ENCODE measurements at places on chromosomes 1 and 21. TPM values are rescaled to one million over a fixed set of nuclear protein-coding genes. Genes with fewer than 3 reads are reported as not detected.
A peak's percentile ranks its signal among the peaks of the same experiment; 100 is the strongest.

Gene ZNF593OS
- polyA plus RNA-seq = 0.18 TPM

Gene AVPR1B
- not detected for polyA plus RNA-seq

Gene PTPN22
- 1.2 TPM for polyA plus RNA-seq

Gene PROK1
- polyA plus RNA-seq = 5.3 TPM

Gene NUDT4B
- 4.4 TPM for polyA plus RNA-seq

DNA sequence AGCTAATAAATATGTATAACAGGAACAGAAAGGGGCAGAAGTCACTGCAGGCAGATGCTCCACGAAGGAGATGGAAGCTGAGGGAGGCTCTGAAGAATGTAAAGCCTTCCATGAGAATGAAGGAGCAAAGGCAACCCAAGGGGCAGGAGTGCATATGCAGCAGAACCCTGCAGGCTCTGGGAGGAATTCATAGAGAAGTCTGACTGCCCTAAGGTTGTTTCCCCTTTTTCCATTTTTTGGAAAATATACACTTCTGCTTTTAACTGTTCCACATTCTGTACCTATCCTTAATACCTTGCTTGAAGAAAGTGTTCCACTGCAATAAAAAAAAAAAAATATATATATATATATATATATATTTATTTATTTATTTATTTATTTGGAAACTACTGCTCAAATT lies 69.6 kb downstream of the CD34 start:
- no peak for DNase-seq

GRCh38 chr21:45323487-45324311 lies 36.0 kb upstream of the POFUT2 start:
- no peak for DNase-seq

- DNase-seq = no peak
Observed at GRCh38 chr1:25030674-25031589, 100.9 kb upstream of the RUNX3 start.

DNA sequence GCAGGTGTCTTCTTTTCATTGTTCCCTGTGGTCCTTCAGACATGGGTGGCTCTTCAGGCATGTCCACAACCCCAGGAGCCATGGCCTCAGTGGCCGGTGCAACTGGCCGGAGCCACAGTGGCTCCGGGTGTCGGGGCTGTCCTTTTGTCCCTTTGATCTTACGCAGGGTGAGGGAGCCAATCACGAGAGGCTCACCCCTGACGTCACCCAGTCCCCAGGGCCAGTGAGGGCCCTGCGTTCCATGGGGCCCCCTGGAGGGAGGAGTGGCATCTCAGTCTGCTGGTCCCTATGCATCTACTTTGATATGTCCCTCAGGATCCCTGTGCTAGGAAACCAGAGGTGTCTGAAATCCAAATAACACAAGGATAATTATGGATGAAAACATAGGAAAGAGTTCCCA lies 29.3 kb downstream of the ZSCAN20 start:
- DNase-seq = no peak

DNA sequence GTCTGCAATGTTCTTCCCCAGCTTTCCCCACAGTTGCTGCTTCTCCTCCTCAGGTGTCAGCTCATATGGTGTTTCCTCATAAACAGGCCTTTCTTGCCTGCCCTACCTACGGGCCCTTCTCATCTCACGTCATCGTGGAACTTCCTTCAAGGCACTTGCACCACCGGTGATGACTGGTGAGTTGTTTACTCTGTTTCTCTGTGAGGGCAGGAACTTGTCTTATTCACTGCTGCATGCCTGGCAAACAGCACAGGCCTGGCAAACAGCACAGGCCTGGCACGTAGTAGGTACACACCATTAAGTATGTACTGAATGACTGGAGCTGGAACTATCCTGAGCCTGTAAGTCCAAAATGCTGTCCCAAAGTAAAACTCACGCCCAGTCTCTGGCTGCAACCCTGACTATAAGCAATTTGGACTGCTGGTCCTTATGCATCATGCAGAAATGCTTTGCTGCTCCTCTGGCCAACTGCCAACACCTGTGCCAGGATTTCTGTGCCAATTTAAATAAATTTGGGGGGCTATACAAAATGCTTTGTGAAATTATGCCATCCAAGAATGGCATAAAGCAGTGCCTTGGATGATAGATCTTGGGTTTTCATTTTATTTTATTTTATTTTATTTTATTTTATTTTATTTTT lies 25.7 kb downstream of the STK40 start:
- no peak for DNase-seq

DNA sequence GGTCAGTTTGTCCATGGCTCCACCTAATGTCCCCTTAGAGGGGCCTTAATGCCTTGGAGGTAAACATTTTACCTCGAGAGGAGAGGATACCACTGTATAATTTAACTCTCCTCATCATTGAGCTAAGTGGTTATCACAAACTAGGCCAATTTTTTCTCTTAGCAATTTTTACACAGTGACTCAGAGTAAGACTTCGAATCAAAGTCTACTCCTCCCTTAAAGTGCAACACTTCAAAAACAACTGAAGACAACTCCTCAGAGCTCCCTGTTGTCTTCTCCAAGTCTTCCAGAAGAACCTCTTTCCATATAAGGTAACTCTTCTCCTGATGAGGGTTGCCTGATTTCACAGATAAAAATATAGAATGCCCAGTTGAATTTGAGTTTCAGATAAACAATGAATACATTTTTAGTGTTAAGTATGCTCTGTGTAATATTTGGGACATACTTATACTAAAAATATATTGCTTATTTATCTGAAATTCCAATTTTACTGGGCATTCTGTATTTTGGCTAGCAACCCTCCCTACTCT lies 4.9 kb upstream of the PTGFRN start:
- DNase-seq = no peak

DNA sequence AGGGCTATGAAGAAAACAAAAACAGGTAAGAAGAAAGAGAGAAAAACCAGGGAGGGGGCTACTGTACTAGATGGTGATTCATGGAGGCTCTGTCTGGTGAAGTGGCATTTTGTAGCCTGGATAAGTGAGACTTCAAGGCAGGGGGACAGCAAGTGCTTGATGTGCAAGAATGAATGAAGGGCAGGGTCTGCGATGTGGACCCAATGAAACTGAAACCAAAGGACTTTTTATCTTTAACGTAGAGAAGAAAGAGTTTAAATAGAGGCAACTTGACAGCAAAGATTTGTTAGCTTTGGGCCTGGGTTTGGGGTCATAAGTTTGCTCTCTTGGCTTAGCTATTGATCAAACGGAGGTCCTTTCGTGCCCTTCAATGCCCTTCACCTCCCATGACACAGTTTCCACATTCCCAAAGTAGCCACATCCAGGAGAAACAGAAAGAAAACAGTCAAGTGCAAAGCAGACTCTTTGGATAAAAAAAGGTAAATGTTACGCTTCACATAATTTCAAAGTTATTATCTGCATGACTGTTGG lies 291.0 kb downstream of the GRIK1 start:
- DNase-seq = no peak

DNA sequence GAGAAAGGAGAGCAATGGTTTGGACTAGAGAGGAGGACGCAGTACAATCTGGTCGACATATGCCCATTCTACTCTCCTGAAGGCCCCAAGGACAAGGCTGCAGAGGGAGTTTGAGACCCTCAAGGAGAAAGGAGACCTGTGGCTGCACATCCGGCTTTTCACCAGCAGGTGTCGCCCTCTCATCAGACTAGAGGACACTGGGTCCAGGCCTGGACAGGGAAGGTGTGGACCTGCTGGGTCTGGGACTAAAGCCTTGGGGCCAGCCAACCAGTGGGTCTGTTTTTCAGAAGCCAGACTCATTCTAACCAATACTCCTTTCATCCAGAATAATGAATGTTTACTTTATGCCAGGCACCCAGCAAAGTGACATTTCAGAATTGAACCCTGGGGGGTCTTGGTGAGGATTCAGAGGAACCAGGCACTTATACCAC lies 5.0 kb downstream of the SRARP start:
- no peak for DNase-seq

- DNase-seq = no peak
Observed at GRCh38 chr1:44240802-44241671, 27.8 kb downstream of the DMAP1 start.

DNA sequence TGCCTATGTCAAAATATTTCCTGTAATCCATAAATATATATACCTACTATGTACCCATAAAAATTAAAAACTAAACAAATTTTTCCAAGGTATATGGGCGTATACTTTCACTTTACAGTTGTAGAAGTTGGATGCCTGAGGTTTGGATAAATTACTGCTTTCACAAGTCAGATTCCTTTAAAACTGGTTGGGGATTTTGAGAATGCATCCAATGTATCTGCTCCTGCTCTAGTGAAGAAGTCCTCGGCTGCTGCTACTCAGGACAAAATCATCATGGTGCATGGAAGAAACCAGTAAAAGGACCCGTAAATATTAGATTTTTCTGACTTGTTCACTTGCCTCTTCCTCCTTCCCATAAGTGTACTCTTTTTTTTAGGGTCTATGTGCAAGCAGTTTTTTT lies 841.1 kb downstream of the USP25 start:
- no peak for DNase-seq

GRCh38 chr1:10063878-10064277 lies 31.1 kb downstream of the UBE4B start:
- DNase-seq = peak; percentile 17

Measured in urinary bladder (tissue), 4 donors.